ENCODE measurements at places on chromosomes 1 and 21.

DNA sequence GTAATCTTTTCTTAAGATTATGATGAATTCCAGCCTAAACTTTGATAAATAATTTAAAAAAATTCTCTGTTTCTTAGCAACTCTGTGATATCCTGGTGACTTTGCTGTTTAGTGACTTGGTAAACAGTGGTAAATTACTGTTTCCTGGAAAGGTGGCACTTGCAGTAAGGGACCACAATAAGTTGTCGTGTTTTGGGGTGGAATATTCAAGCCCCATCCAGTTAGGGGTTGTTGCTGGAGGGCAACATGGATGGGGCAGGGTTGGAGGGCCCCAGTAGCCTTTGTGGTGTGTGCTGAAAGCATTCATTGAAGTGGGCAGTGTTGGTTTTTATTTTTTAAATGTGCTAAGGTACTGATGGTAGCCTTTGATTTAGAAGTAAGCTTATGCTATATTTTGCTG lies 30.3 kb downstream of the PRDM2 start:
- DNase-seq = no peak

- no peak for DNase-seq
These were observed 97.3 kb downstream of the PLA2G4A start for GRCh38 chr1:186925881-186926669.

GRCh38 chr1:200226268-200226968 lies 183.4 kb downstream of the ZNF281 start:
- peak; percentile 26 for DNase-seq

DNA sequence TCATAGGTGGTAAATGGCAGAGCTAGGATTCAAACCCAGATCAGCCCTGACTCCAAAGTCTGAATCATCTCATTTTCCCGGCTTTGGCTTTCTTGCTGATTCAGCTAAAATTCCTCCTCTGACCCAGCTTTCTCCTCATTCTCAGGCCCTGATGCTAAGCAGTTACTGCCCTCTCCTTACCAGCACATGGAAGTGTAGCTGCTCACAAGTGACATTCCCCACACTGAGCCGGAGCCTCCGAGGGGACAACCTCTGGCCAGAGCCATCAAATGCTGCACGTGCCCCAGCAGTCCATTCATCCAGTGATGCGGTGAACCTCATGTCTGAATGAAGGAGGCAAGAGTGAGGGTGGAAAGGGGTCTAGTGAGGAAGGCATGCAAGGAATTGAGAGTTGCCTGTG lies 11.1 kb downstream of the ITGA10 start:
- no peak for DNase-seq

- no peak for DNase-seq
These were observed 6.7 kb downstream of the ROR1 start for GRCh38 chr1:63780565-63780964.

DNA sequence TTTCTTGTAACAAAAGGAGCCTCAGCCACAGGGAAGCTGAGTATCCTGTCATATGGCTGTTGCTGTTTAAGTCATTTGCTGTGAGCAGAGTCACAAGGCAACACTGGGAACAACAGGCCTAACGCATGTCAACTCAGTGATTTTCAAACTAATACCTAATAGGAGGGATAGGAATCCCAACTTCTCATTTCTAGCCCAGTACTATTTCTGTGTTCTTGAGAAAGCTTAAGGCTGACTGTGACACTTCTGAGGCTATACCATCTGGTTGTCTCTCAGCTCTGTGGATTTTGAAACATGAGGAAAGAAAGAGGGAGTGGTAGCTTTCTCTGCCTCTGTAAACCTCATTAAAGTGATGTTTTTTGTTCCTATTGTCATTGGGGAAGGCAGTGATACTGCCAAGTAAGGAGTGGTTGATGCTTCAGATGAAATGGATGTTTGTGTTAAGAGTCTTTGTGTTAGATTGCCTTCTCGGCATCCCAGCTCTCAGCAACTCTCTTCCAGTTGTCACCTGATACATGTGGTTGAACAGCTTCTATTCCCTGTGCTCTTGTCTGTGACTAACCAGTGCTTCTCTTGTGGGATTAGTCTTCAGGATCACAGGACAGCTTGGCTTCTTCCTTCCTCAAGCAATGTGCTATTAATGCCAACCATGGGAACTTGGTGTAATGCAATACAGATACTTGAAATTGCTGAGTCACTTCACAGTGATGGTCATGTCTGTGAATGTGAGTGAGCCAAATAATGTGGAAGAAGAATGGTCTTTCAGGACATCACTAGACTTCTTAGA lies 166.8 kb upstream of the IVNS1ABP start:
- DNase-seq = no peak

- DNase-seq = no peak
These were observed 237.5 kb upstream of the POGK start for GRCh38 chr1:166601650-166602278.

GRCh38 chr1:226679853-226680516 lies 59.1 kb downstream of the ITPKB start:
- DNase-seq = peak; percentile 82

GRCh38 chr1:3013371-3014049 lies 7.8 kb upstream of the ACTRT2 start:
- DNase-seq = no peak

- DNase-seq = no peak
These were observed 58.4 kb downstream of the KLHDC7A start for GRCh38 chr1:18539171-18539570.

DNA sequence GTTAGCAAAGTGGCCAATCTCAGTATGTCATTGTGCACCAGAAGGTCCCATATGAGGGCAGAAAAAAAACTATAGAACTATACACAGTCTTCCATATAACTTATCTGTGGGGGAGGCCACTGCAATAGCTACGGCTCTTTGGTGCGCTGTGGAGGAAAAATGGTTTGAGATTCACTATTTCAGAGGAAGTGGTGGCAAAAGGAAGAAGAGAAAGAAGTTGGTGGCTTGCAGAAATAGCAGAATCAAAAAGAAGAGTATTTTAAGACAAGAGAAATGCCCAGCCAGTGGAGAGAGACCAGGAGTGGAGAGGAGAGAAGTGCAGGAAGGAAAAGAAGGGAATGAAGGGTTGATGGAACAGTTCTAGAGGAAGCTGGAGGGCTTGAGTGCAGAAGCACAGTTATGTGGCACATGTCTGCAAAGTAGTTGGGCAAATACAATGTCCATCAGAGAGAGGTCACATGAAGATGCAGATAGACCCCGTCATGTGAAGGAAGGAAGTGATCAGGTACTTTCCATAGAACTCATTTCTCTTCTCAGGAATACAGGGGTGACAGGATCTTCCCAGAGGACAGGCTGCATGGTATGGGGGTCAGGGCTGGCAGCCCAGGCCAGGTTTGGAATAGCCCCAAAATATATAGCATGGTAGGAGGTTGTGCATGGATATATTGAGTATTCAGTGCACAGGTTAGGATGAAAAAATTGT lies 64.6 kb downstream of the RUNX1 start:
- no peak for DNase-seq

- DNase-seq = no peak
These were observed 297.7 kb upstream of the NRIP1 start for GRCh38 chr21:15362458-15362857.

DNA sequence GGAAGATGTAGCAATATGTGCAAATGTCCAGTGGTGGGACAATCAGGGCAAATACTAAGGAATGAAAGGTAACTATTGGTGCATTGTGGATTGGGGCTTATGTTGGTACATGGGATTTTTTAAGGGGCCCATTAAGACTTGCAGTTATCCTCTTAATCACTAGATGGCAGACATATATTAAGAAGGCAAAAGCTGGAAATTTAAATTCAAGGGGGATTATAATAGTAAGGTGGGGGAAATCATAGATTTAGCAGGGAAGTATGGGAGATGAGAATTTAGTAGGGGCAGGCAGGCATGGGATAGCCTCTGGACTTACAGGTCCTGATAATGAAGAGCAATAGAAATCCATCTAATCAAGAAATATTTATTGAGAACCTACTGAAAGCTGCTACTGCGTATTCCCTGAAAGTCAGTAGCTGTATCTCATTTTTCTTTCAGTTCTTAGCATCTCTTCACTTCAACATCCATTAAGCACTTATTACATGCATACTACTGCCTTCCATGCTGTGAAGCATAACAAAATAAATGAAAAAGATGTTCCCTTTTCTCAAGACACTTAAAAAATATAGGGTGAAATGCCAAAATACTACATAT lies 251.8 kb downstream of the CRB1 start:
- DNase-seq = no peak

DNA sequence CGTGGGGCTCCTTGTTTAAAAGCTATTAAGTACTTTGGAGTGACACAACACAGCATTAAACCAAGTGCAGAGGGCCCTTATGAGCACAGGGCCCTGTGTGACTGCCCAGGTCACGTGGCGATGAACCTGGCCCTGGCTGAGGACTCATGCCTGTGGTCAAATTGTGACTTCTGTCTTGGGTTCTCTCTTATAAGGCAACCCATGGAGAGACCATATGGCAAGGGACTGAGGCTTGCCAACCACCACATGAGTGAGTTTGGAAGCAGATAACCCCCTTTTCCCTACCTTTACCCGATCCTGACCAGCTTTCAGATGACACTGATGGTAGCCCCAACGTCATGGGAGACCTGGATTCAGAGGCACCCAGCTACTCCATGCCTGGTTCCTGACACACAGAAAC lies 140.5 kb downstream of the ZBTB18 start:
- no peak for DNase-seq

GRCh38 chr1:22018583-22019559 lies 17.4 kb downstream of the CELA3A start:
- DNase-seq = peak; percentile 71

DNA sequence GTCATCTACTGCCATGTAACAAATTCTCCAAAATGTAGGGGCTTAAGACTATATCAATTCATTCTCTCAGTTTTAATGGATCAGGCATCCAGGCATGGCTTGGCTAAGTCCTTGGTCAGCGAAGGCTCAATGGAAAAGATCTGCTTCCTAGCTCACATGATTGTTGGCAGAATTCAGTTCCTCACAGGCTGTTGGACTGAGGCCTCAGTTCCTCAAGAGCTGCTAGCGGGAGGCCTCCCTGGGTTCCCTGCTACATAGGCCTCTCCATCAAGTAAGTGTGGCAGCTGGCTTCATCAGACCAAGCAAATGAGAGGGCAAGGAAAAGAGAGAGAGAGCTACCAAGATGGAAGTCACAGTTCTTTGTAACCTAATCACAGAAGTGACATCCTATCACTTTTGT lies 19.6 kb upstream of the EYA3 start:
- no peak for DNase-seq

DNA sequence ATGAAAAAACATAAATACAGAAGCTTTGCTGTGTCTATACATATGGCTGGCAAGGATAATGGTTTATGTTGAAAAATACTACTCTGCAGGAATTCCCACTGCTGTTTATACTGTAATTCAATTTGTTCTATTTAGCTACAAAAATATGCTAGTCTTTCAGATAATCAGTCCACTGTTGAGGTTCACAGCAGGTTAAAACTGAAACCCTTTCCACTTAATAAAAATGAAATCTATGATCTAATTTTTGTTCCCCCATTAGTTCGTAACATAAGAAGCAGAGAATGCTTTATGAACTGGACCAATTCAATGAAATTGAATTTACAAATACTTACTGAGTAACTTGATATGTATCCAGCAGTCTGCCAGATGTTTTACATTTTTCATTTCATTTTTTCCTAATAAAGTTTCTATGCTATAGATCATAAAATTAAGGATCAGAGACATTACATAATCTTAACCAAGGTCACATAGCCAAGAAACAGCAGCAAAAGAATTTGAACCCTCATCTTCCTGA lies 360.1 kb upstream of the BEND5 start:
- no peak for DNase-seq

Data from activated naive CD4-positive, alpha-beta T cell treated with Interleukin-2 at 50 U/mL for 16 hours (primary cell).